ENCODE measurements at places on chromosomes 7 and 10.

DNA sequence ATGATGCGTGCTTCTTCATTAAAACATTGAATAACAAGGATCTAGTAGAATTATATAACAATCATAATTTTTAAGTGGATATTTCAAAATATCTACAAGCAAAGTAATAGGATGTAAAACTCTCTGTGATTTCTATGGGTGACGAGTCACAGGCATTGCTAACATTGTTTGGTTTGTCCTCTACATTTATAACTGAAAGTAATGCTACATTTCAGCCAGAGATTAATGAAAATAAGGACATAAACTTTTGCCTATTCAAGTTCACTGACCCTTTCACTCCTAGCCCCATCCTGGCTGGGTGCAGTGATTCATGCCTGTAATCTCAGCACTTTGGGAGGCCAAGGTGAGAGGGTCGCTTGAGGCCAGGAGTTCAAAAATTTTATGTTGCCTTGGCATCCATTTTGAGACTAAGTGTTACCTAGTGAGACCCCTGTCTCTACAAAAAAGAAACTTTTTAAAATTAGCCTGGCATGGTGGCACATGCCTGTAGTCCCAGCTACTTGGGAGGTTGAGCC lies 38.4 kb upstream of the HSPA12A start:
- no peak for DNase-seq

DNA sequence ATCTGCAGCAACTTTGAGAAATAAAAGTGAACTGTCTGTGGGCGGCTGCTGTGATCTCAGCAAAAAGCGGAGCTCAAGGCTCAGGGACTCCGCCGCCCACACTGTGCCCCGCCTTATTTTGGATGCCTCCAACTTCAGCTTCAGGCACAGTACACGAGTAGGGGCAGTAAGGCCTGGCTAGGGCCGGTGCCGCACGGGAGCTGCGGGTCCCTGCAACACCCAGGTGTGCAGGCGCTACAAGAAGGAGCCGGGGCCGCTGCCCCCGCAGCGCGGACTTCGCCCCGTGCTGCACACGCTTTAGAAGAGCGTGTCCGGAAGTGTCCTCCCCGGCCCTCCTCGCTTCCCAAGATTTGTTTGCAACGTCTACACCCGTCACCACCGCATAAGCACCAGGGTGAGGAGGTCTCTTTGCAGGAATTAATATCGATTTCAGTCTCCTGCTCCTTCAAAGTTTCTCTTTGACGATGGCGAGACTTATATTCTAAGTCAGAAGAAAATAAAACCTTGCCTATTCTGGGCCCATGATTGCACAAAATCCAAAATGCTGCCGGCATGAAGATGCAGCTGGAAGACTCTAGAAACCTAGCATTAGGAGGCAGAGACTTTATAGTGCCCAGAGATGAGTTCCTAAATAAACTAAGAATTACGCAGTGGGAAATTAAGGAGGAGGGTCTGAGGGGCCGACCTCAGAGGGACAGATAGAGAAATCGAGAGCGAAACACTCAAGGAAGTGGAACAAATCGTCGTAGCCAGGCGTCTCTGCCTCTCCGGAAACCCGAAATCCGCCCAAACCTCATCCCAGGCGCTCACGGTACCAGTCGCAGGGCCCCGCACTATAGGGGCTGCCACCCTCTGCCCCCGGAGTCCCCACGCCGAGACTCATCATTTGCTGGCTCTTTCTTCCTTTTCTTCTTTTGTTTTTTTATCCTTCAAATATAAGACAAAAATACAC lies 6.4 kb downstream of the VAX1 start:
- DNase-seq, result no peak

- no peak for DNase-seq
Observed at GRCh38 chr7:142709921-142710320, 39.4 kb upstream of the PRSS1 start.

DNA sequence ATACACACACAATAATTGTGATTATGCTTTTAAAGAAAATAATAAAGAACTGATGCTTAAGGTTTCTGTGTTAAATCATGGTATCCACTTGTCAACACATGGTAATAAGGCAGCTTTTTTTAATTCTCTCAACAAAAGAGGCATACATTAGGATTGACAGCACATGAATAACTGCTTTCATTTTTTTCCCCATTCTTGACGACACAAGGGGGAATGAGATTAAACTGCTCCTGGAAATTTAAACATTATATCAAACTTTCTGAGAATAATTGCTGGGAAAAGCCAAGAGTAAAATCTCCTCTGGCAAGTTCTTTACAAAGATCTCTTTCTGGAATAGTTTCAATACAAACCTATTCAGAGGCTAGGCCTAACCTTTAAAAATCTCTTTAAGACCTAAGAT lies 99.0 kb upstream of the GPR22 start:
- no peak for DNase-seq

- no peak for DNase-seq
Observed at GRCh38 chr10:94627511-94627910, 56.0 kb upstream of the CYP2C18 start.

DNA sequence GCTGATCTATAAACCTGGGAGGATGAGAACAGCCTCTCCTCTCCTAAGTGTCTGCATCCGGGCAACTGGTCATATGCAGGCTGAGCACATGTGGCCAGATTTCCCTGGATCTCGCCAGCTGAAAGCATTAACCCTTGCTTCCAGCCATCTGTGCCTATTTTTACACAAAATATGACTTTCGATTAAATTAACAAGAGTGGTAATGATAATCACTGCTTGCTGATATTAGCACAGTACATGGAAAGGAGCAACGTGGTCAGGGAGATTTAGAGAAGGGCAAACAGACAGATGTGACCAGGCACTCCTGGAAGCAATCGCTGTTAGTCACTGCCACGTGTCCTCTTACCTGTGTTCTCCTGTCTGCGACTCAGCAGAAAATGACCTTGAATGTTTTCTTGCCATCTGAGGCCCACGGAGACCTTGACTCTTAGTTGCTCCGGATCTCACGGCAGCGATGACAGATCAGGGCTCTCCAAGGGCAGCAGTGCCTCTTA lies 59.5 kb upstream of the NPTX2 start:
- no peak for DNase-seq

- no peak for DNase-seq
Observed at GRCh38 chr7:29962035-29962434, 27.6 kb downstream of the SCRN1 start.

- DNase-seq, result no peak
Observed at GRCh38 chr10:93452143-93452542, 30.0 kb downstream of the MYOF start.

DNA sequence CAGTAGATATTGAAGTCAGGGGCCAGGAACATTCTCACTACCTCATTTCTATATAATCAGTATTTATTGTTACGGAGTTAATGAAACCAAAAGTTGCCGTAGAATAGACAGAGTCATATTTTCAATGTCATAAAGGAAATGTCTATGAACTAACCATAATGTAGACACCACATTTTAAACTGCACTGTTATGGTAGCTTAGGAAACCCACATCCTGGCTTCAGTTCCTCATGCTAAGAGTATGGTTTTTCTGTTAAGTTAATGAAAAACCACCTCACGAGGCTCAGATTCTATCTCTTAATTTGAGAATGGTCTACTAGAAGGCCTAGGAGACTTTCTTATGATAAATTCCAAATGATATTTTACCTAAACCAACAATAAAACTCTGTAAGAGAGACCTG lies 166.5 kb downstream of the TMEM26 start:
- DNase-seq, result no peak

DNA sequence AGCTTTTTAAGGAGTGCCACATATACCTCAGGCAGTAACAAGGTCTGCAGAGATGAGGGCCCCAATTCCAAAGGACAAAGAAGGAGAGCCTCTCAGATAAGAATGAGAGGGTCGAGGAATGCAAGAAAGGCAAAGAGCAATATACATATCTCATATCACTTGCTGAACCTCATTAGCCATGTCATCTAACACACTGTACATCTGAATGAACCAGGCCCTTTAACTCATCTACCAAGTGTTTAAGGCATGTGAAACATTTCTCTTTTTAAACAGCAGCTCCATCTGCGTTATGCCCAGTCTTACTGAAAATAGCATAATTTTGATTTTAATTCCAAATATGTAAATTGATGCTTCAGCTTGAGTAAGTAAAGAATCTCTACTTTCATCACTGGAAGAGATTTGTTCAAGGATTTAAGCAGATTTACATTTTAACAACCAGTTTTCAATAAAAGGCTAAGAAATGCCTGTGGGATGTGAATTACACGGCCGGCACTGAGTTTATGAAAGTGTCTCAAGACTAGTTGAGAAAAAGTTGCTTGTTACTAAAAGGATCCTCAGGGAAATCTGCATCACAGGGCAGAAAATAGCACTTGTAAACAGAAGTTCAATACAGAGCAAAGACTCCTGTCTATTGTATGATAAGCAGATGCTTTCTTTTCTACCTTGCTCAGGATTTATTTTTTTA lies 123.8 kb upstream of the SLC26A5 start:
- no peak for DNase-seq

- no peak for DNase-seq
Observed at GRCh38 chr7:145797507-145797906, 319.1 kb upstream of the CNTNAP2 start.

GRCh38 chr7:7761974-7762779 lies 43.8 kb upstream of the RPA3 start:
- DNase-seq, result no peak

- DNase-seq, result no peak
Observed at GRCh38 chr7:38438970-38439369, 165.5 kb upstream of the TARP start.

DNA sequence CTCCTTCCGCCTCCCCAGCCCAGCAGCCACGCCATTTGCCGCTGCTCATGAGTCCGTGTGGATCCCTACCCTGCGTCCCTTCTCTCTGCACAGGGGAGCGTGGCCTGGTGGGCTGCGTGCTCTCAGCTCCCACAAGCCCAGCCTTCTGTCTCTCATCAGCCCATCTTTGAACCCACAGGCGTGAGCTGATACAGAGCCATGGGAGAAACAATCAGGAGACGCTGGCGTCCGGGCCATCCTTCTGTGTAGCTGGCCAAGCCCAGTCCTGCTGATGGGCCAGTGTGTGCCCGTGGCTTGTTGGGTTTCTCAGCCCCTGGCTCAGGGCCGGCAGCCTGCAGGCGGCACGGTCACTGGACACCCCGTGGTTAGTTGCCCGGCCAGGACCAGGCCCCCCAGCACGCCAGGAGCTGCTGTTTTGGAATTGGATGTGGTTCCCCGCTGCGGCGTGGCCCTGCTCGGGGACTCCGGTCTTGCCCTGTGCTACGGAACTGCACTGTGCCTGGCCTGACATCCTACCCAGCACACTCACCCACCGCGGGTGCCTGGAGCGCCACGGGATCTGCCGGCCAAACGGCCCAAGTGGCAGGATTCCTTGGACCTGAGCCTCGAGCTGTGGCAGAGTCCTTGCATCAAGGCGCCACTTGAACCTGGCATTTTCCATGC lies 88.9 kb downstream of the ELFN1 start:
- no peak for DNase-seq

DNA sequence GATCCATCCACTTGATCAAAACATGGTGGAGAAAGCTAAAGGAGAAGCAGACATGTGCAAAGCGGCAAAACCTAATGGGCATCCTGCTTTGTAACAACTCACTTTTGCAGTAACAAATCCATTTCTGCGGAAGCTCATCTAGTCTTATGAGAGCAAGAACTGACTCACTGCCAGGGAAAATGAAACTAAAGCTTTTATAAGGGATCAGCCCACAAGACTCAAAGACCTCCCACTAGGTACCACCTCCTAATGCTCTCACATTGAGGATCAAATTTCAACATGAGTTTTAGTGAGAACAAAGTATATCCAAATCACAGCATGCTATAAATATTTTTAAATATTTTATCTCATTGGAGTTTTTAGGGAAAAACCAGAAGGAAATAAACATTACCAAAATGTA lies 120.1 kb upstream of the GNAI1 start:
- DNase-seq, result no peak
